ENCODE measurements at places on chromosomes 5 and 9.

GRCh38 chr9:14423815-14424261 lies 109.9 kb upstream of the NFIB start:
- DNase-seq, result no peak

- no peak for DNase-seq
Measured at GRCh38 chr5:78647838-78648358, 674 bp downstream of the LHFPL2 start.

DNA sequence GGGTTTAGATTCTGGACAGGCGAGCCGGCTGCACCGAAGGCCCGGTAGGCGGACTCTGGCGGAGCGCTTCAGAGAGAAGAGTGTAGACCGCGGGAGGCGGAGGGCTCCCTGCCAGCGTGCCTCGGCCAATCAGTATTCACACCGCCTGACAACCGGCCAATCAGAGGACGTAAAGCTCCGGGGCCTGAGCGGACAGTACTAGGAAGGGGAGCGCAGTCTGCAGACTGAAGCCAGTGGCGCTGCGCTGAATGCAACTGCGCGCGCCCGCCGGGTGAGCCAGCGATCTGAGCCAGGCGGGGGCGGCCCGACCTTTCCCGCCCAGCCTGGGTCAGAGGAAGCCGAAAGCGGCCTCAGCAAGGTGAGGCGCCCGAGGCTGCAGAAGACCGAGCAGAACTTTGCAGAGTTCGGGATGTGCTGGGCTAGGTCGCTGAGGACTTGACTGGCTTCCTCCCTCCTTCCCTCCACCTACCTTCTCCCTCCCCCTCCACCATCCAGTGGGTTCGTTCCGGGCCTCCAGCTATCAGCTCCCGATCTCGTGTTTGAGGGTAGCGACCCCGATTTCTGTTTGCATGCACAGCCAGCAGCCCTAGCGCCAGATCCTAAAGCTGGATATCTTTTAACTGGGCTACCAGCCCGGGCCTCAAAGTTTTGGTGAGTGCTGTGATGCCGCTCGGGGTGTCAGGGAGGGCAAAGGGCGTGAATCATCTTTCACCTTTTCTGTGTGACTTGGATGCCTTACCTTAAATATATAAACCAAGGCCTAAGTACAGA lies at the start of gene DMRT2:
TSS of gene DMRT2 (plus strand) at position 233 of the 771 bp plus-strand sequence. CDS start 1,257 bp downstream, outside the sequence.
- DNase-seq, result peak; percentile 74

DNA sequence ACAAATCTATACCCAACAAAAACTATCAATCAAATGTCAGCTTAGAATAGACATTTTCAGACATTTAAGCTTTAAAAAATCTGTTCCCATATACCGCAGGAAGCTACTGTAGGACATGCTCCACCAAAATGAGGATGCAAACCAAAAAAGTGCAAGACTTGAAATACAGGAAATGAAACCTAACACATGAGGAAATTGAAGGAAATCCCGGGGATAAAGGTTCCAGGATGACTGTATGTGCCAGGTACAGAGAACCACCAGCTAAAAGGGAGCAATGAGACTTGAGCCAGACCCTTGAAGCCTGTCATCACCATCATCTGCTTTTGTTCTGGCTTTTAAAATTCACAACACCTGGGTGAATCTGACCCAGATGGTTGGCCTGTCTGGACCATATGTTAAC lies 21.4 kb downstream of the DIAPH1 start:
- DNase-seq, result no peak

- DNase-seq, result no peak
Measured at GRCh38 chr5:128085413-128085812, 1.8 kb downstream of the SLC12A2 start.

DNA sequence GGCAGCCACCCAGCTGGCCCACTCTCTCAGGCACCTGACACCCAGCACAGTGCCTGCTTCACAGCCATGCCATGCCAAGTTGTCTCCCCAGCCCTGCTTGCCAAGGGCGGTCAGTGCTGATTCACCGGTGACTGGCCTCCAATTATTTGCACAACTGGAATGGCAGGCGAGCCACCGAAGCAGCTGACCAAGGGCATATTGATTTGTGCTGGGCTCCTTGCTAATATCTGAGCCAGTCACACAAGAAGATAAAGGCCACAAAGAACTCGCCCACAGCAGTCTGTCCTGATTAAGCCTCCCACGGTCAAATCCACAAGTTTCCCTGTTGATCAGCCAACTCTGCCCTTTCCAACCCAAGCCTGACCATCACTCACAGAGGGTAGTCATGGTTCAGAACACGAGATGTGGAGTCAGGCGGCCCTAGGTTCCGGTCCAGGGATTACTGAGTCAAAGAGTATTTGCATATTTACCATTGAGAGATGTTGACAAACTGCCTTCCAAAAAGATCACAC lies 6.4 kb upstream of the EEIG1 start:
- DNase-seq, result no peak

DNA sequence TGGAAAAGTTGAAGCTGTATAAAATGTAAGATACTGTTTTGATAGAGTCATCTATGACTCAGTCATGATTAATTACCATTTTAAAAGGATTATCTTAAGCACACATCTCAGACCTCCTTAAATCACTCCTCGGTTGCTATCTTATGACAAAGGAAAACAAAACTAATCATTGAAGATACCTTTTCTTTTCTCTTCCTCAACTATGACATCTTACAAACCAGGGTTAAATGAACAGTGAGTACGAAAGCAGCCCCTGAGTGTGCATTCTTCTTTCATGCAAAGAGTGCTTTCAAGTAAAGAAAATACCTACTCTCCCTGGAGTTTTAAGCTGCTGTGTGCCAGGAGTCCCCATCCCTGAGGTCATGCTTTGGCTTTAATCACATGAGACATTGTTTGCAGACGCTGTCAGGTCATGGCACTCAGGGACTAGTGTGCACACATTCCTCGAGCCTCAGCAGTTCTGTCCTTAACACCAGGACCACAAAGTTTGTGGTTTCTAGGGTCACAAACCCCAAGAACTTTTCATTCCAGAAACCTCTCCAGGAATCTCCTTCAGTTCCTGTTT lies 86.7 kb upstream of the ICE1 start:
- DNase-seq, result no peak

- DNase-seq, result no peak
Measured at GRCh38 chr9:137236936-137237421, 4.1 kb upstream of the TUBB4B start.

Data from left renal cortex interstitium (tissue), 4 donors.